ENCODE measurements at places on chromosomes 3 and 15. TPM values are rescaled to one million over a fixed set of nuclear protein-coding genes. Genes with fewer than 3 reads are reported as not detected.

Gene NOX5
- not detected for total RNA-seq

Gene TXNRD3
- 2.3 TPM for total RNA-seq

Gene SLC15A2
- total RNA-seq, result 5.0 TPM

Gene BDH1
- total RNA-seq, result 131 TPM

Gene FAM81A
- total RNA-seq, result 0.09 TPM

Gene TIPARP
- total RNA-seq, result 27.0 TPM

Gene GOLGA8S
- total RNA-seq, result 0.23 TPM

Gene TRH
- total RNA-seq, result not detected

Gene NTRK3
- 4.0 TPM for total RNA-seq

Gene TMEM158
- total RNA-seq, result not detected

Gene RBP2
- total RNA-seq, result not detected

Gene LRRC58
- 22.4 TPM for total RNA-seq

DNA sequence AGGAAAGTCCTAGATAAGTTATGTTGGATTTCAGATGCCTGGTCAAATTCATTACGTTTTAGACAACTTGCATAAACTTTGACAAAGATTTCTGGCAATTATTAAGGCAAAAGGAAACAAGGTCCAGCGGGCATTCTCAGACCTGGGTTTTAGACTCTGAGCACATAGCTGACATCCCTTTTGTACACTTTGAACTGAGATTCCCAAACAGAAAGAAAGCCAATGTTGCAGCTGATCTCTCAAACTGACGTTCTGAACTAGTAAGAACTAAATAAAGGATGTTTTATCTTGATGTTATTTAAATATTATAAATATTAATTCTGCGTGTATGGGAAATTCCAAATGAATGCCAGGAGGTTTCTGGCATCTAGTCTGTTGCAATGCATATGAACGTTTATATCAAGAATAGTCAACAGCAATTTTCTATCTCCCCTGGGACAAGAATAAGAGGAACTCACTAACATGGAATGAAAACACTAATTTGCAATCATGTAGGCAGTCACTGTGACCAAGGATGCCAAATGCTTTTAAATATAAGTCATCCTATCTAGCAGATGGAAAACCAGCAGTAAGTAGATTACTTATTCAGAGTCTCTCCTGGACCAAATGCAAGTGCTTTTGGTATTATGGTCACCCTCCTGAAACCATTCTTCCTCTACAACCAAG lies 202.1 kb downstream of the GREM1 start:
- no peak for DNase-seq

- DNase-seq, result peak; percentile 85
Observed at GRCh38 chr3:10248984-10249748, 907 bp downstream of the TATDN2 start.

DNA sequence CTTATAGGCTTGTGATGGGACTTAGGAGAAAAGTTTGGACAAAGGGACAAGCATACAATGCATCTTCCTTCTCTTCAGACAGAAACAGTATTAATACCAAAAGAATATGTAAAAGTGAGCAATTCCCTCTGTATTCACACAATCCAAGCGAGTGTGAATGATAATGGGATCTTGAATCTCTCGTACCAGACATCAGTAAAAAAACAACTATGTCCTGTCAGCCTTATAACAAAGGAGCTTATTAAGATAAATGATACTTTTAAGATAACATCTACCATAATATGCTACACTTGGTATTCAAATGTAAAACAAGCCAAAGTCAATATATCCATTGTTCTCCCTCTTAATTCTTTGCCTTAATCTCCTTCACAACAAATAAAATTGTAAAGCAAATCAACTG lies 288.6 kb upstream of the CNTN6 start:
- DNase-seq, result no peak

- no peak for DNase-seq
Observed at GRCh38 chr15:30872341-30872748, 31.4 kb upstream of the FAN1 start.

DNA sequence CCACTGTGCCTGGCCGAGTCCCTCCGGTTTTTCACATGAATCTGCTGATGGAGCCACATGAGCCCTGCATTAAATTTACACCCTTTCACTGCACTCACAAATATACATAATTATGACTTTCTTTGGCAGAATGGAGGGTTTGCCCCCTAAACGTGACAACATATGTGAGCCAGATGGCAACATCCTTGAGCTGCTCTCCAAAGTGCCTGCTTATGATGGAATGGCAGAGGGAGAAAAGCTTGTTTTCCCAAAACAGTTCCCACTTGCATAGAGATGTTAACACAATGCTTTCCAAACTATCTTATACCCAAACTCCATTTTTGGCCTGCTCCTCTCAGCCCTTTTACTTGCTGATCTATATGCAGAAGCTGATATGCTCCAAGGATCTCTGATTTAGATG lies 54.9 kb downstream of the ABCC5 start:
- no peak for DNase-seq

- no peak for DNase-seq
Observed at GRCh38 chr3:190097617-190098016, 23.1 kb downstream of the P3H2 start.

DNA sequence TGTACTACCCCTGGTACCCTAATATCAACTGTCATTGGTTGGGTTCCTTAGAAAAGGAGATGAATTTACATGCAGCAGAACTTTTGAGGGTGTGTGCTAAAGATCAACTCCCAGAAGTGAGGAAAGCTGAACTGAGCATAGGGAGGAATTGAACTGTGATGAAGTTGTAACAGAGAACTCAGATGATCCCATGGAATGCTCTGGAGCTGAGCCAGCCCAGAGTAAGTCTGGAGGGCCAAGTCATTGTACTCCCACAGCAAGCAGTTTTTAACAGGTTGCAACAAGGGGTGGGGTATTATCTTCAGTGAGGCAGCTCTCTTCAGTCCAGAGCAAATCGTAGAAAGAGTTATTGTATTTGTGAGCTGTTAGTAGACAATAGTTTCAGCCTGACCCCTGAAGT lies 572.3 kb downstream of the PYDC2 start:
- DNase-seq, result no peak

DNA sequence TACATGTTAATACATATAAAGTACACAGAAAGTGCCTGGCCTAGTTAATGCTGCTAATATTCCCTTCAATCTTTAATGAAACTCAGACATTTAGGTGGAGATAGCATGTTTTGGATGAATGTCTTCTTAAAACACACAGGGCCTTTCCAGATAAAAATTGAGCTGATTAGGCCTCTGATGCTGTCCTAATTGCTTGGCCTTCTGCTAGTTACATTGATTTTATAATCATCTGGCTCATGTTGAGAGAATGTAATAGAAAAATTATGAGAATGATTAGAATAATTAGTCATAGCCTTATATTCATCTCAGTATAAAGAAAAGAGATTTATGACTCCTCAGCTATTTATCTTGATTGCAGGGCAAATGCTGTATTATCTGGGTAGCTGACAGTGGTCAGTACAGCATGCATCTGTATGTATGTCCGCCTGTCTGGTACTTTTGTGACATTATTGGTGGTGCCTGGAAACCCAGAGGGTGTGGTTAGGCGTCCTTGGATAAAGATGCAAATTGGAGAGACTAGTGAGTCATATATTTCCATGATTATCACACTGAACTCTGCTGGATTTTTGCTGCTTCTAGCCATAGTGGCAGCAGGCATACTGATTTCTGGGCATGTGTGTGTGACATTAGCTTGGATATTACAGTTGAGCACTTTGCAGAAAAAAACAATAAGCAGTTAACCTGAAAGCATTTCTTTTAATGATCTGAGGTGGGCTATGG lies 120.8 kb downstream of the FEZF2 start:
- no peak for DNase-seq

DNA sequence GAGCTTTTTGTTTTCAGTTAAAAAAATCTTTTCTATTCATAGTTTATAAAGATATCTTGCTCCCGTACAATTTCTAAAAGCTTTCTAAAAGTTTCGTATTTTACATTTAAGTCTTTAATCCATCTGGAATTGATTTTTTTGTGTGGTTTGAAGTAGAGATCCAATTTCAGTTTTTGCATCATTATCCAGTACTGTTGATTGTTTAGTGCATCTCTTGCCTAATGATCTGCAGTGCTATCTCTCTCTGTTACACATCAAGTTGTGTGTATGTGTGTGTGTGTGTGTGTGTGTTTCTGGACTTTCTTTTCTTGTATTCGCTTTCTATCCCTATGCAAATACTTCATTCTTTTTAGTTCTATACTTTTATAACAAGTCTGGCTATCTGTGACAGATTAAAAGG lies 605.8 kb upstream of the DPPA4 start:
- DNase-seq, result no peak

GRCh38 chr3:172931746-172932285 lies 181.3 kb downstream of the ECT2 start:
- no peak for DNase-seq

GRCh38 chr3:42063888-42064287 lies 27.3 kb upstream of the TRAK1 start:
- no peak for DNase-seq

GRCh38 chr3:107404727-107405469 lies 27.7 kb downstream of the CCDC54 start:
- no peak for DNase-seq

GRCh38 chr3:104080088-104080626 lies 1286.6 kb upstream of the ALCAM start:
- DNase-seq, result no peak

GRCh38 chr3:28590860-28591259 lies 242.2 kb upstream of the AZI2 start:
- no peak for DNase-seq

- no peak for DNase-seq
Observed at GRCh38 chr3:127546554-127546953, 44.0 kb downstream of the TPRA1 start.

DNA sequence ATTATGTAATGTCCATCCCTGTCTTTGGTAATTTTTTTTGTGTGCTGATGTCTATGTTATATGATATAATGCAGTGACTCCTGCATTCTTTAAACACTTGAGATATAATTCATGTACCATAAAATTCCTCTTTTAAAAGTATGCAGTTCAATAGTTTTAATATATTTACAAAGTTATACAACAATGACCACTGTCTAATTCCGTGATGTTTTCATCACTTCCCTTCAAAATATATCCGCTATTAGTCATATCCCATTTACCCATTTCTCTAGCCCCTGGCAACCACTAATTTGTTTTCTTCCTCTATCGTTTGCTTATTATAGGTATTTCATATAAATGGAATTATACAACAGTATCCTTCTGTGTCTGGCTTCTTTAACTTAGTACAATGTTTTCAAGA lies 64.9 kb upstream of the SUCLG2 start:
- DNase-seq, result no peak

DNA sequence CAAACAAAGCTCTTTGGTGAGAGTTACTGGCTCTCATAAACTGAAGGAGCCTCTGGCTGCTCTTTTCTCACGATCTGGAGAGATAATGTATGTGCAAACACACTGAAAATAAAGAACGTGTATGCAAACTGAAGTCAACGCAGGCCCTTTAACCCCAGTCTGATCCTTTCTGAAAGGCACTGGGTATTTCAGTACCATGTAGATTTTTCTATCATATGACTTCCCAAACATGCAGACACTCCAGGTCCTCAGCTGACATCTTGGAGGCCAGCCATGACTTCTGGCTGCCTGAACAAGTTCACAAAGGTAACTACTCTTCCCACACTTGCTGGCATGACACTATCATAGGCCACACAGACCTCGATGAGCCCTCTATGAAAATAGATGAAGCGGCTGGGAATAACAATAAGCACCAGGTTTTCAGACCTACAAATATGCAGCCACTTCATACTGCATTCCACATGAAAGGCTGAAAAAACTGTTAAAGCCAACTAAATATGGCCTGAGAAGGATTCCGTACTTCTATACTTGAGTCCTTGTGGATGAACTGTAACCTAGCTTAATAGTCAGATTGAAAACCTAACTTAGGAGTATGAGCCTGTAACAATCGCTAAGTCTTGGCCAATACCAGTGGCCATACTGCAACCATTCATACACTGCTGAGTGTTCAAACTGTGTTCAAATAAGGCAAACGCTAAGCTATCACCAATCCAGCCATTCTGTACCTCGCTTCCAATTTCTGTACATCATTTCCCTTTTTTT lies 121.3 kb downstream of the THRB start:
- DNase-seq, result no peak

GRCh38 chr3:167996514-167996913 lies 99.2 kb downstream of the GOLIM4 start:
- DNase-seq, result no peak

DNA sequence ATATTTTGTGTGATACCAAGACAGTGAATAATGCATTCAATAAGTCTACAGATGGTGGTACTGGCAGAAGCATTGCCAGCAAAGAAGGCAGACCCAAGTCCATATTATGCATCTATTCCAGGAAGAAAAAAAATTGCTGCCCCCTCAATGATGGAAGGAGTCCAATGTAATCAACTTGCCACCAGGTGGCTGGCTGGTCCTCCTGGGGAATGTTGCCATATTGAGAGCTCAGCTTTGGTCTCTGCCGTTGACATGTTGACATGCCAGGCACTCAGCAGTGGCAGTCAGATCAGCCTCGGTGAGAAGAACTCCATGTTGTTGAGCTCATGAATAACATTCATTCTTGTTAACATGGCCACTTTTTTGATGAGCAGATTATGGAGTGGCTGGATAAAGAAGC lies 298.5 kb downstream of the IGSF11 start:
- no peak for DNase-seq

DNA sequence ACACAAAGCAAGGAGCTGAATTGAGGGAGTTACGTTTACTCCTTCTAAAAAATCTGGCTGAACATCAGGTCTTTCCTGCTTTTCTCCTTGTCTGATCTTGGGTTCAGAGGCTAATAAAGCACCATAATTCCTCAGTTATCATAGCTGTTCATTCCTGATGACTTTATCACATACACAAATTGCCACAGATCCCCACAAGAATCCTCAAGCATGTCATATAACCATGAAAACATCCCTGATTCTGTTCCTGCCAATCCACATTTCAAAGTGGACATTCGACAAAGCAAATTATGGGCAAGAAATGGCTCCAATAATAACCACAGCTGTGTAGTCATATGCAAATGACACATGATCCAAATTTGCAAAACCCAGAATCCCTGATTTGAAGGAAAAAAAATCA lies 321.3 kb downstream of the MEX3B start:
- no peak for DNase-seq

DNA sequence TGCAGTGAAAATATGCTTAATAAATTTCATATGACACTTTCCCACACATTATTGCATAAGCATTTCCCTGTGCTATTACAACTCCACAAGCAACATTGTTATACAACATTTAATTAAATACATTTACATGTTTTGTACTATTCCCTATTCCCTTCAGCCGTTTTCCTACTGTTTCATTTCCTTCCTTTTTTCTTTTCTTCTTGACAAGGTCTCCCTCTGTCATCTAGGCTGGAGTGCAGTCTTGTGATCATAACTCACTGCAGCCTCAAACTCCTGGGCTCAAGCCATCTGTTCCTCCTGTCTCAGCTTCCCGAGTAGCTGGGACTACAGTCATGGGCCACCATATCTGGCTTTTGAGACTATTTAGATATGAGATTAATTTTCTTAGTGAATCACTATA lies 254.7 kb downstream of the NFKBIZ start:
- no peak for DNase-seq
